Brain (organoid and tissue), 16 donors: ENCODE measurements at places on chromosomes 5 and 9.

DNA sequence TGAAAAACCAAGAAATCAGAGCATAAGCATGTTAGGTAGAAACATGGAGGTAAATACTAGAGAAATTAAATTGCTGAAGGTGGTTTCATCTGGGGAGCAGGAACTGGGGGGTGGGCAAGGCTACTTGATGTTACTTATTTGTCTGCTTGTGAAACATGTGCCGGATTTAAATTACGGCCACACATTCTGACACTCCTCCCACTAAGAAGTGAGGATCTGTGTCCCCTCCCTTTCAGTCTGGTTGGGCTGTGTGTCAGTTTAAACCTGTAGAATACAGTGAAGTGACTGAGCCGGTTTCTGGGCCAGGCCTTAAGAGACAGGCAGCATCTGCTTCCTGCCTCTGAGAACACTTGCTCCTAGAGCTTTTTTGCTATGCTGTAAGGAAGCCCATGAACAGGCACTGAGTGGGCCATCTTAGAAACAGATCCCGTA, 2.3 kb upstream of the IARS1 start:
- no peak for DNase-seq

- no peak for DNase-seq
Observed at GRCh38 chr9:92492781-92493401, 10.6 kb upstream of the ASPN start.

- no peak for DNase-seq
Observed at GRCh38 chr5:158886957-158887356, 212.8 kb downstream of the EBF1 start.

DNA sequence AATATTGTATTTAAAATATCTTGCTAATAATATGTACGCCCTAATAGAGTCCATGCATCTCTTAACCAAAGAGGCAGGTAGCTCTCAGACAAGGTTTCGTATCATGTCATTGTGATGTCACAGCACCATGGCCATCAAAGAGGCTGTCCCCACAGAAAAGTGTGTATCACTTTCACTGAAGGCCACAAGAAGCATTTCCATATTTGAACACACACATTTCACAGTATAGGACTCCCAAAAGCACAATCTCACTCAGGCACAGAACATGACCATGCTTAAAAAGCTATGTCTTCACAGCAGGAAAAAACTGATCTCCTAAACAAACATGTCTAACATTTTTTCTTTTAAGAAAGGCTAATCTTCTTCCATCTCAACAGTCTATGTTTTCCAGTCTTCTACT, 133.8 kb downstream of the DENND1A start:
- DNase-seq = no peak

DNA sequence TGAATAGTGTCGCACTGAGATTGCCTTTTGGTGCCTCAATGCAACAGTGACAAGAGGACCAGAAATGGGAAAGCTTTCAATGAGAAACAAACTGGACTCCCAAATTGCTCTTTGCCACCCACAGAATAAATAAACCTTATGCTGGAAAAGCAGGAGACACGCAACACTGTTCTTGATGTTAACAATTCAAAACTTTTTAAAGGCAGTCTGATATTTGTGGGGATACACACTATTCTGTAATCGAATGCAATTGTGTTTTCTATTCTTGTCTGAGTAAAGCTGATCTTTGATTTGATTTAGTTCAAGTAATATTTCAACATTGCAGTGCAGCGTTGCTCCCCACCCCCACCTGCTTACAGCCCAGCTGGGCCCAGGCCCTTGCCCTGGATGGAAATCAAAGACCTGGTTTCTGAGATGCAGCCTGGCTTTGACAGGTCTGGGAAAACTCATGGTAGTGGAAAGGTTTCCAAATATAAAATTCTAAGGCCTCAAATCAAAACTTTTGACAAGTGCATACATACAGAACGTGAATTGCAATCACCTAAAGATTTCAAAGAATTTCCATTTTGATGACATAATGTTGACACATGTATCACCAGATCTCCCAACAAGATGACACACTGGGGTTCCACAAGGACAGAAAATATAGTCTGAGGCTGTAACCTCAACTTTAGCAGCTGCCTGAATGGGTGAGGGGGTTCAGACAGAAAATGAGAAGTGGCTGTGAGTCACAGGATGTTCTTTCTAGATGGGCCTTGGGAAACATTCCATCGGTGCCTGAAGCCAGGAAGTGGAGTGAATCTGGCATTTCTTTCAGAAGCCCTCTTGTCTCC, 55.1 kb downstream of the ABCA1 start:
- DNase-seq = no peak

- no peak for DNase-seq
Observed at GRCh38 chr9:133951265-133951664, 40.9 kb downstream of the VAV2 start.

GRCh38 chr5:126780165-126780827, 3.4 kb downstream of the LMNB1 start:
- DNase-seq = peak; percentile 80

DNA sequence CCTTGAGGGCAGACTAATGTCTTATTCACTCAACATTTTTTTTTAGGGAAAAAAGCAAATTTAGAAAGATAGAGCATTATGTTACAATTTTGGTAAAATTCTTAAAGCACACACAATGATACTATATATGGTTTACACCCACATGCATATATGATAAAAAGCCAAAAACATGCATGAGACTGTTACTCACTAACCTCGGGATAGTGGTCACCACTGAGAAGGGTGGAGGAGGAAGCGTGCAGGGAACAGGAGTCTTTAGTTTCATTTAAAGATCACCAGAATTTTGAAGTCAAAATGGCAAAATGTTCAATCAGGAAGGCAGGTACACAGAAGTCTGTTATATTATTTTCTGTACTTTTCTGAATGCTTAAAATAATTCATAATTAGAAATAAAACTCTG, 9.2 kb downstream of the ARL15 start:
- no peak for DNase-seq

GRCh38 chr9:78073722-78074121, 42.1 kb upstream of the GNAQ start:
- DNase-seq = no peak

DNA sequence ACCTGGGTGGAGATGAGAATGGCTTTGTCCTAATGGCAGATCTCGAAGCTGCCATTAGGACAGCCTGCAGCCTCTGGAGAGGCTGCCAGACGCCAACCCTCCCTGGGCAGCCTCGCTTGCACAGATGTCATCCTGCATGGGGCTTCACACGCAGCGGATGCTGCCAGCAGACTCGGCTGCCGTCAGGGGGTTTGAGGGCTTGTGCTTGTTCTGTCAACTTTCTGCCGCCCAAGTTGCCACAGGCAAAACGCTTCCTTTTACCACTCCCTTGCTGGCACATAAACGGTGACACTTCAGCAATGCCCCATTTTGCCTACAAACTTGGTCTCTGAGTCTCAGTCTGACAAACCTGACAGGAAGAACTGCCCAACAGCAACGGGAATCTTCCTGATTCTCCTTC, 24.7 kb downstream of the DAP start:
- peak; percentile 33 for DNase-seq

- no peak for DNase-seq
Observed at GRCh38 chr9:137462396-137462985, 3.4 kb upstream of the NSMF start.

- DNase-seq = no peak
Observed at GRCh38 chr9:114633438-114634089, 22.5 kb downstream of the TMEM268 start.

- DNase-seq = no peak
Observed at GRCh38 chr9:133354766-133355165, 1.5 kb downstream of the SURF1 start.

- DNase-seq = no peak
Observed at GRCh38 chr9:94950579-94951323, 224.3 kb downstream of the AOPEP start.

- no peak for DNase-seq
Observed at GRCh38 chr5:45796959-45797553, 100.9 kb upstream of the HCN1 start.

DNA sequence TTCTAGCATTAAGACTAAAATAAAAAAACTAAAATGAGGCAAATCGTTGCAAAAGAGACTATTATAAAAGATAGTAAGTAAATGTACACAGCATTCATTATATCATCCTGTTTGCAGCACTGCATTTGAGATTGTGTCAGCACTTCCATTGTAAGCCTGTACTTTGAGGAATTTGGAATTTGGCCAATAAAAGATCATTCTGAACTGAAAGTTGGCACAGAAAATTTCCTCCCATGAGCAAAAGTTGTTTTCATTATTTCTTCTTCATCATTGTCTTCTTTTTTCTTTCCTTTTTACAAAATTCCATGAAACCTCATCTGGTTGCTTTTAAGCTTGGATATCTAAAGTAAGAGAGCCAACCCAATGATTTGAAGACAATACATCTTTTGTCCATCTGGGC, 199.3 kb upstream of the ADAMTSL1 start:
- DNase-seq = peak; percentile 46

- peak; percentile 61 for DNase-seq
Observed at GRCh38 chr5:80191991-80192398, 63.9 kb downstream of the SERINC5 start.

GRCh38 chr9:26945591-26945990, 1.5 kb downstream of the PLAA start:
- DNase-seq = no peak

GRCh38 chr5:78407458-78407857, 47.0 kb downstream of the SCAMP1 start:
- no peak for DNase-seq

- no peak for DNase-seq
Observed at GRCh38 chr9:128094950-128095544, 27.0 kb downstream of the SLC25A25 start.

GRCh38 chr5:33531037-33531298, 90.2 kb downstream of the TARS1 start:
- no peak for DNase-seq

- DNase-seq = peak; percentile 78
Observed at GRCh38 chr9:137497921-137498719, 39.0 kb upstream of the NSMF start.

DNA sequence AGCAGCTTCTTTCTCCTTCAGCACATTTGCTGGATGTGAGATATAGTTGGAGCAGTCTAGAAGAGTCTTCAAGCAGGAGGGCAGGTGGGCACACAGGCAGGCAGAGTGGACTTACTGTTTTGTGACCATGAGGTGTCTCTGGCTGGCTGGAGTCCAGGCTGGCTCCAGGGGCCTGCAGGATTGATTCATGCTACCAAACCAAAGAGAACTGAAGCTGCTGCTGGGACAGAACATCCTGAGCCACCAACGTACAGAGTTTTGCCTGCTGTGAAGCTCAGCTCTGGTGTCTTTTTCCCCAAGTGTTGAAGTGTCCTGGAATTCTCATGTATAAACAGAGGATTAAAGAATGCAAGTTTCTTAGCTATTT, 45.7 kb downstream of the CYSTM1 start:
- DNase-seq = no peak

DNA sequence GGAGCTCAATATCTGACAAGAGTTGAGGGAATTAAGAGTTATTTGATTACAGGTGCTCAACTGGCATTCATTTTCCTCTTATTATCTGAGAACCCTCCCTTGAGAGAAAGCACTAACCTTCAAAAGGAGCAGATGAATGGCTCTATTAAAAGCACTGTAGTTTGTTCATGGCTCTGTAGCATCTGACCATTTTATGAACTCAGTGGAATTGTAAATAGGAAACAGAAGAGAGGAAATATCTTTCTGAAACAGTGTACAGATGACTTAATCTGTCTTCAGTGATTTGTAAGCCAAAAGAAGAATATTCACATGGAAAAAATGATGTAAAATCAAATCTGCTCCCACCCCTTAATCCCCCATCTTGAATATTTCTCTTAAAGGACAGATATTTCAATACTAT, 810.4 kb upstream of the GRAMD2B start:
- DNase-seq = no peak

GRCh38 chr5:133847886-133848285, 120.5 kb downstream of the C5orf15 start:
- no peak for DNase-seq

DNA sequence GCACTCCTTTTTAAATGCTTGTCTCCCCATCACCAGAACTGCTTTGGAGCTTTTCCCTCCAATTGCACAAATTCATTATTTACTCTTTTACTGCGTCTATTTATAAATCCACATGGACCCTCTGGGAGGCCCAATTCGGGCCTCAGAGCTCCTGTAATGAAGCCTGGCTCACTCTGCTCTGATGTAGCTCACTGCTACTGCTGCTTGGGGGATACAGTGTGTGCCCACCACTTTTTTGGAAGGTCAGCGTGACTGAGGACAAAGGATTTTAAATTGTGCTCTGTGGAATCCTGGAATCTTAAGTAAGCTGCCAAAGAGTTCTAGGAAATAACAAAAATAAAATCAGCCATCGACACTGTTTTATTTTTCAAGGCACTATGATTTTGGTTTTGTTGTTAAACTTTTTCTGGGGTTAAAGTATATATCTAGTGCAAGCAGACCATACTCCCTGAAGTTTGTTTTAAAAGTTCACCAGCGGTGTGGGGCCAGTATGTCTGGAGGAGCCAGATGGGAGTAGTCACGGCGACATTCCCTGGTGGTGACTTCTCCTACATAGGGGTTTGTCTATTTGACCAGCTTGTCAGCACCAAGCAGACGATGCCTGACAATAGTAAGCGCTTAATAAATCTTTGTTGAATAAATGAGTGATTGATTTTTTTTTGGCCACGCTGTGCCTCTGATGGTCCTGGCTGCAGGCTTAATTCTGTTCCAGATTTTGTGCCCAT, 142.8 kb downstream of the TMEM38B start:
- peak; percentile 4 for DNase-seq

DNA sequence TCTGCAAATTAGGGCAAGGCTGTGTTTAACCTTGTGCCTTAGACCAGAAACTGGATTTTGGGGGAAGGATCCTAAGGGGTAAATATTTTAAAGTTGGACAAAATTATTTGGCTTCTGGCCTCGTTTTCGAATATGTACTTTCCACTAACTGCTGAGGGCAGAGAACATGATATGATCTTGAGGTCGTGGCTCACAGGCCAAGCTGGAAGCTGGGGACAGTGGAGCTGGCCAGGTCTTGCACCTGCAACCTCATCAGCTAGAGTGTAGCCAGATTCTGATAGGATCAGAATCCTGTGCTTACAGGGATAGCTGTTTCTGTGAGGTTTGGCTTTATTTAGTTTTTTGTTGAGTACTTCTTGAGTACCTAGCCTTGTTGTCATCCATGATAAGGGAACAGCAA, 24.9 kb downstream of the MAN2A1 start:
- DNase-seq = no peak

DNA sequence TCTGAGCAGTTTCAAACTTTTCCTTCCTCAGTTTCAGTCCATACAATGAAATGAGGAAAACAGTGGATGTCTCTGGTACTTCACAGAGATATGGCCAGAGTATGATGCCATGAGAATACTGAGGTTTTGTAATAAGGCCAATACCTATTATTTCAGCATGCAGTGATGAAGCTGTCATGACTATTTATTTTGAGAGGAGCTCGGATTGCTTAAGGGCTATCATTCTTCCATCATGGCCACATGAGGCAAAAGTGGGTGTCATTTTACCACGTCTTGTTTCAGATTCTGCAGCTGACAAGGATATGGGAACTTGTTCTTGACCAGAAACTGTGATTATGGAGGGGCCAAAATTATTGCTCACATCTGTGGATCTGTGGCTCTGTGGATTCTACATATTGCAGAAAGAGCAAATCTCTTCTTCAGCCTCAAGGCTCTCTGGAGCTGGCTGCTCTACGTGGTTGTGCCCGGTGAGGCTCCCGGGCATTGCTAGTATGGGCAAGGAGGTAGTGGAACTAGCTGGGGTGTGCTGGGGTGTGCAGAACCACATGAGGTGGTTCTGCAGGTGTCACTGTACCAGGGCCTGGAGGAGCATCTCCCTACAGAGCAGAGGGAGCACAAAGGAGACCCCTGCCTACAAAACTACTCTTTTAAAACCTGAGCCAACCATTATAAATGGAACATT, 180.3 kb downstream of the SEMA6A start:
- no peak for DNase-seq
